NCI-H146 (cell line): ENCODE measurements at places on chromosomes 1 and 21.
A peak's percentile ranks its signal among the peaks of the same experiment; 100 is the strongest.

GRCh38 chr1:214448536-214448935 is 102.9 kb downstream of the PTPN14 start:
- no peak for DNase-seq

- DNase-seq = no peak
Measured at GRCh38 chr1:31378001-31378400, 5.1 kb upstream of the FABP3 start.

DNA sequence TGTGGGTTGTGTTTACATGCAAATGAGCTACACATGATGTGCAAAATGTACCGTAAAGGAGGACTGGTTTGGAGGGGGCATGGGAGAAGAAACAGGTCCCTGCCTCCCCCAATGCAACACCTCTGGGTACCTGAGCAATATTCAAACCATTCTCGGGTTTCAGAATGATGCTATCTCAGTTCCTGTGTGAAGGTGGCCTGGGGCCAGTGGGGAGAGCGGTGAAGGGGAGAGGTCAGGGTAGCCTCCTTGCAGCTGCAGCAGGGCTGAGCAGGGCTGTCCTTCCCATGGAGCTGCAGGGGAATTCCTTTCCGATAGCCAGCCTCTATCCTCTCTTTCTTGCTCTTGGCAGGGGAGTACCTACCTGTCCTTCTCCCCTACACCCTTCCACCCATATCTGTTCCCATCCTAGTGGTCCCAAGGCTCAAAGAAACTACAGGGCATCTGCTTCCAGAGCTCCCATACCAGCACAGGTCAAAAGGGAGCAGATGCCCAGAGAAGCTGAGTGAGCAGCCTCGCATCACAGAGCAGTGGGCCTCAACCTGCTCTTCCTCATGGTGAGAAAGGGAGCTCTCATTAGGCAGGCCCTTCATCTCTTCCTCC is 11.9 kb downstream of the MEF2D start:
- DNase-seq = no peak

- DNase-seq = no peak
Measured at GRCh38 chr1:38865112-38865715, 5.6 kb upstream of the RRAGC start.

GRCh38 chr1:48261881-48262400 is 39.4 kb downstream of the SLC5A9 start:
- DNase-seq = no peak

DNA sequence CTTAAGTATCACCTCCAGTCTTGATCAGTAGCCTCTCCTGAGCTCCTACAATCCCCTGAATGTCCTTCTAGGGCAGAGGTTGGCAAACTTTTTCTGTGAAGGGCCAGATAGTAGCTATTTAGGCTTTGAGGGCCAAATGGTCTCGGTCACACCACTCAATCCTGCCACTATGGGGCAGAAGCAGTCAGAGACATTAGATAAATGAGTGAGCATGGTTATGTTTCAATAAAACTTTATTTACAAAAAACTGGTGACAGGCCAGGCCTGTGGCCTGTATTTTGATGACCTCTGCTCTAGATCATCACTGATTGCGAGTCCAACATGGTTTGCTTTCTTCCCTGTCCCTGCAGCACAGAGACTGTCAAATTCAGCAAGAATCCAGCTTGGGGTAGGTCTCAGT is 36.3 kb downstream of the LRP8 start:
- DNase-seq = no peak

GRCh38 chr1:230818901-230819300 is 49.4 kb downstream of the C1orf198 start:
- no peak for DNase-seq

DNA sequence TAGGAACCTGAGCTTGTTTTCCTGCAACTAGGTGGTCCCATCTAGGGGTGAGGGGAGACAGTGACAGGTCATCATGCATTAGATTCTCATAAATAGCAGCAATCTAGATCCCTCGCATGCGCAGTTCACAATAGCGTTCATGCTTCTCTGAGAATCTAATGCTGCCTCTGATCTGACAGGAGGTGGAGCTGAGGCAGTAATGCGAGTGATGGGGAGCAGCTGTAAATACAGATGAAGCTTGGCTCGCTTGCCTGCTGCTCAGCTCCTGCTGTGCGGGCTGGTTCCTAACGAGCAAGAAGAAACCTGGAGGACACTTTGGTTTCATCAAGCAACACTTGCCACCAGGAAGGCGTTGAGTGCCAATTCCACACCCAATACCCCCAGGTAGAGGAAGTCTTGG is 95.1 kb upstream of the OLIG2 start:
- no peak for DNase-seq

GRCh38 chr1:24903955-24904730 is 25.9 kb downstream of the RUNX3 start:
- no peak for DNase-seq

DNA sequence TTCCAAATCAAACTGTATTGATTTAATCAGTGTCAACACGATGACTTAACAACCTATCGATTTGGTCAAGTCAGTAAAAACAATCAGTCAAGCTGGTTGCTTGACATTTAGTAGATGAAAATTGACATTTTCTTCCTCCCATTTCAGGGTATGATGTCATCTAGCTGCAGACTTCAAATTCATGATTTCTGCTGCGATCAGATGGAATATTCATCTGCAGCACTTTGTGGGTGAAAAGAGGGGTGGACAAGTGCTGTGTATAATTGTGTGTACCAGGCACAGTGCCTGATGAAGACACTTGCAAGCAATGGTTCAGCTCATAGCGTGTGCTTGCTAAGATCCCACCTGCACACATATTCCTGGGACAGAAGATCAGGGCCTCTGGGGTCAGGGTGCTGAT is 479.8 kb downstream of the DISC1 start:
- DNase-seq = peak; percentile 11

- DNase-seq = no peak
Measured at GRCh38 chr1:164296172-164296571, 262.8 kb upstream of the PBX1 start.

DNA sequence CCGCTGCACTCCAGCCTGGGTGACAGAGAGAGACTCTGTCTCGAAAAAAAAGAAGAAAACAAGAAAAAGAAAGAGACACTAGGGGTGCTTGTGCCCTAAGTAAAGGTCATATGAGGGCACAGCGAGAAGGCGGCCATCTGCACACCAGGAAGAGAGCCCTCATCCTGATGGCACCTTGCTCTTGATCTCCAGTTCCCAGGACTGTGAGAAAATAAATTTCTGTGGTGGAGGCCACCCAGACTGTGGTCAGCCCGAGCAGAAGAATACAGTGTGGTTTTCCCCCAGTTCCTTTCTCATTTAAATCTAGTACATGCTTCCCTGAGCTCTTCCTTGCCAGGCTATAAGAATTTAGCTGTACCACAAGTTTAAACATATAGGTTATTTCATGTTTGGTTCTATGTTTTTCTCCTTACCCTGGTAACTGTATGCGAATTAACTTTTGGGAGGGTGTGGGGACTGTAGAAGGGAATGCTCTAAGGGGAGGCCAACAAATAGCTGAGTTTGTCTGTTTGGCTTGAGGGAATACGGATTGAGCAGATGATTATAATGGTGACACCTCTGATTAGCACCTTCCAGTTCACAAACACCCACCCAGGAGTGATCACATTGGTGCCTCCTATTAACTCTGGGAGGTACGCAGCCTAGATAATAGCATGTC is 119.6 kb upstream of the ERRFI1 start:
- DNase-seq = no peak

DNA sequence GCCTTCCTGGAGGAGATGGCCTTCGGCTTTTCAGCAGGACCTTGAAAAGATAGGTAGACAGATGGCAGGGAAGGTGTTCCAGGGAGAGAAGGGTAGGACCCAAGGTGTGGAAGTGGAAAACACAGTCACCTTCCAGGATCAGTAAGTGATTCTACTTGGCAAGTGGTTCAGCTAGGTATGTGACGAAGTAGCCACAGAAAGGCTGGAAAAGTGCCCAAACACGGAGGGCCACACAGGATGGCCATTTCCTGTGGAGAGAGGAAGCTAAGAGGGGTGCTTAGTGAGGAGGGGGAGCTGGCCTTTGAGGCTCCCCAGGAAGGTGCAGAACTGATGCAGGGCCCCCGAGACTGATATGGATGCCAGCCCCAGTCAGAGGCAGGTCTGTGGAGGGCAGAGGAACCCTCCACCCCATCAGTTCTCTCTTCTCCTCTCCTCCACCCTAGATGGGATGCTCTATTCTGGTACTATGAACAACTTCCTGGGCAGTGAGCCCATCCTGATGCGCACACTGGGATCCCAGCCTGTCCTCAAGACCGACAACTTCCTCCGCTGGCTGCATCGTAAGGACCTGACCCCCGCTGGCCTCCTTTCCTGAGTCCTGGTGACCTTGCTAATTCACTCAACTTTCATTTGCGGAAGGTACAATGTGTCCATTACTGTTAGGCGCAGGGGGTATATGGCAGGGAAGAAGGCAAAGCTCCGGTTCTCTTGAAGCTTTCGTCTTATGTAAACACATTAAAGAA is 6.8 kb downstream of the SEMA4A start:
- DNase-seq = no peak

GRCh38 chr1:58391056-58391455 is 155.5 kb downstream of the OMA1 start:
- no peak for DNase-seq

DNA sequence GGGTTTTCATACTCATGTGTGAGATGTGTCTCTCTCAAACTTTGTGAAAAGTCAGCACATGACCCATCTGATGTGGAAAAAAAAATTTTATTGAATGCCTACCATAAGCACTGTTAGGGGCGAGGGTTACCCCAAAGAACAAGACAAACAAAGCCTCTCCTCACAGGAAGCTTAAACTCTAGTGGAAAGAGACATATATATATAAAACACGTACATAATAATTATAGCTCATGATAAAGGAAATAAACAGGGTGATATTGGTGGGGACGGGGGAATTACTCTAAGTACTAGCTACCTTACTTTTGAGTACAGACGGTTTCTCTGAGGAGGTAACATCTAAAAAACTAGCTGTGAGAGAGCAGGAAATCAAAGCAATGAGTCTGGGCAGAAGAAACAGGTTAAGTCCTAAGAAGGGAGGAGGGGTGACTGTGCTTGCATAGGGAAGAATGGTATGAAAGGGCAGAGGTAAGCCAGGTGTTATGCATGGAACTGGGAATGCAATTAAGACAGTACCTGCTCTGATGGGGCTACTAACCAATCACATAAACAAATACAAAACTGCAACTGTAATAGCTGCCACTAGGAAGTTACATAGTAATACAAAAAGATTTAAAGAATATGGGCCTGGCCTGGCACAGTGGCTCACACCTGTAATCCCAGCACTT is 4.5 kb downstream of the LIN9 start:
- no peak for DNase-seq

GRCh38 chr1:14881775-14882672 is 271.5 kb upstream of the TMEM51 start:
- no peak for DNase-seq
